NCI-H2171 treated with DMSO at 0.1 percent for 48 hours (cell line): ENCODE measurements at places on chromosomes 11 and 22.
A peak's percentile ranks its signal among the peaks of the same experiment; 100 is the strongest.

GRCh38 chr11:82763167-82763566, 29.5 kb upstream of the FAM181B start:
- DNase-seq, result no peak

- no peak for DNase-seq
These were observed 71.1 kb downstream of the RPUSD4 start for GRCh38 chr11:126140201-126140925.

DNA sequence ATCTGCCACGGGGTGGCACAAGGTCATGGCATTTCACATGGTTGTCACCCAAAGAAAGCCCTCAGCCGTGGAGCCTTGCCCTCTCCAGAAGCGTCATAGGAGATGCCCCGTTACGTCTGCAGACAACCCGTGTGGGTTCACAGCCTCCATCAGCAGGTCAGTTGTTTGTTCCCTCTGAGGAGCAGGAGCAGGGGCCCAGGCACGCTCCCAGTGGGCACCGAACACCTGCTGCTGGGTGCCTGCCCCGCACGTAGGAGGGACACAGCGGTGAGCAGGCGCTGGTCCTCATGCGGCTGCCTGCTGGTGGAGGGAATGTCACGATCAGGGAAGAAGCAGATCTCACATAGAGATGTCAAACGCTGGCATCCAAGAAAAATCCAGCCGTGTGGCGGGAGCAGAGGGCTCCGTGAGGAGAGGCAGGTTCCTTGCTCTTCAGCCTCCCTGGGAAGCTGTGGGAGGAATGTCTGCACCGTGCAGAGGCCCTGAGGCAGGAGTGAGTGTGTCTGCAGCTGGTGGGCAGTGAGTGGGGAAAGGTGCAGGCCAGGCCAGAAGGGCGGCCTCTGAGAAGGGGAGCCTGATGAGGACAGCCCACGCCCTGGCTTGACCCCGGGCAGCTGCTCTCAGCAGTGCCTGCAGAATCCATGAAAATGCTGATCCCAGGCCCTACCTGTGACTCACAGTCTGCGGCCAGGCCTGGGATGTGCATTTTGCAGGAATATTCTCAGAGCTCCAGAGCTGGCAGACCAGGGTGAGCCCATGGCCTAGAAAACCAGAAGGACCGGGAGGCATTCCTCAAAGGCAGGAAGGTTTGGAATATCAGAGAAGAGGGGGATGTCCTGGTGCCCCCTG, 36.4 kb upstream of the TH start:
- no peak for DNase-seq

DNA sequence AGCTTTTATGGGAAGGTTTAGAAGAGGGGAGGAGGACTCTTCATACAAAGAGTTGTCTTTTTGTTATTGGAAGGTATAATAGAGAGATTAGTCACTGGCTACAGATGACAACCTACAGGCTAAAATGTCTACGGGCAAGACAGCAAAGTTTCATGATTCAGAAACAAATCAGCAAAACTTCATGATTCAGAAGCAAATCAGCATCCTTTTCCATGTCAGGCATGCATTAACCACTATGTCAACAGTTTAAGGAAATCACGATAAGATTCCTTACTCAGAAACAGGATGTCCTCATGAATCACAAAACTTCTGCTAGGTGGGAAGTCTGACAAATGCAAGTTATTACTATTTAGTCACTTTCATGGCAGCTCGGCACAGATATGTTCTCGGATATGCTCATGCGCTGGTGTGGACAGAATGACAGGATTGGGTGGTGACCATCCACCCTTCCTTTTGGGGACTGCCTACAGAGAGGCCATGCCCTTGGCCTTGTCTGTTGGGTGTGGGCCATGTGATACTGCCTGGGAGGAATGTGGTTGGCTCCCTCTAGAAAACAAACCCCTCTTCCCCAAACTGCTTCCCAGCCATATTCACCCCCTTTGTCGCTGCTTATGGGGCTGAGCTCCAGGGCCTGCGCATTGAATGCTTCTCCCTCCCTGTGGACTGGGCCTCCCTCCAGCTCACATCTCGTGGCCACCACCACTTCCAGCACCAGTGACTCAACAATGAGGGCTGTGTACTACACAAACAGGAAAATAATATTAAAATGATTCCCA, 10.1 kb downstream of the C11orf91 start:
- no peak for DNase-seq

GRCh38 chr11:61507012-61507768, 1.4 kb upstream of the LRRC10B start:
- no peak for DNase-seq

DNA sequence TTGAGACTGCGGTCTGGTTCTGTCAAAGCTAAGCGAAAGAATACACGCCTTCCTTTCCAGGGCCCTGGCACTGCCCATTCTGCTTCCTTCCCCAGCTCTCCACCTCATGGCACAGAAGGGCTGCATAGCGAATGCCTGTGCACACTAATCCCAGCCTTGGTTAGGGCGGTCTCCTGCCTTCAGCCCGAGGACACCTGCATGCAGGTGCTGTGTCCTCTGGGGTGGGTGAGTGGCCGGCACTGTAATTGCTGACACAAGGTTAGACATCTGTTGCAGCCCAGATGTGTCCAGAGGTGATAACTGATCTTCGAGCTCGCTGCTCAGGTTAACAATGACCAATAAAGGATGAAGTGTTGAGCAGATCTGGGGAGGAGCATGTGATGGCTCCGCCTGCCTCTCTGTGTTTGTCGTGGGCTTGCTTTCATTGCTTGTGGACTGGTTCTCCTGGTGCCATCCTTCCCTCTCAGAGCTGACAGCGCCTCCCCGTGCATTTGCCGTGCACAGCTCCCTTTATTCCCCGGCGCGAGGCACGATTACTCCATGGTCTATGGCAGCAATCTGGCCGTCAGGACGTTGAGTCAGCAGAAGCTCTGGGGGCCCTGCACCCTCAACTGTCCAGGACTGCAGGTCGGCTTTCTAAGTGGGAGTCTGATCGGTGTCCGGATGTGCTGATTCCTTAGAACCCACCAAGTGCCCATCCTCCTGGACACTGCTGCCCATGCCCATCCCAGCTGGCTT, 1088.2 kb downstream of the BRD1 start:
- no peak for DNase-seq

DNA sequence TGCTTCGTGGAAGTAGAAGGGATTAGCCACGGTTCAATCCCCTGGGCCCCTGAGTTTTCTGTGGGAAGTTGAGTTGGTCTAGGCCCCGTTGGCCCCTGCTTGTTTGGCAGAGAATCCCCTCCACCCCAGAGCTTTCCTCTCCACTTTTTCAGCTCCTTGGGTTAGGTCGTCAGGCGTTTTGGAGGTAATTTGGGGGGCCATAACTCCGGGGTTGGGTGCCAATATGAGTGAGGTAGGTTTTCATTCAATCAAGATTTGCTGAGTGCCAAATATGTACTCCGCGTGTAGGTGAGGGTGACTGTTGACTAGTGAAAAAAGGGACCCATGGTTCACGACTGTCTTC, 590 bp downstream of the ATG13 start:
- DNase-seq, result no peak

- no peak for DNase-seq
These were observed 20.0 kb downstream of the CYP2R1 start for GRCh38 chr11:14872032-14872431.

GRCh38 chr11:65226103-65226442, 35.7 kb upstream of the POLA2 start:
- no peak for DNase-seq

- no peak for DNase-seq
These were observed 38.8 kb downstream of the ADAMTS15 start for GRCh38 chr11:130486987-130487923.

GRCh38 chr22:17884084-17884483, 109.8 kb upstream of the BID start:
- no peak for DNase-seq

- no peak for DNase-seq
These were observed 2.0 kb upstream of the FXYD6 start for GRCh38 chr11:117878314-117878938.

- peak; percentile 21 for DNase-seq
These were observed 2.8 kb downstream of the TMEM109 start for GRCh38 chr11:60916669-60917206.

GRCh38 chr11:28649922-28650321, 541.7 kb downstream of the METTL15 start:
- no peak for DNase-seq

- no peak for DNase-seq
These were observed 26.9 kb upstream of the GRAMD4 start for GRCh38 chr22:46593211-46593681.

DNA sequence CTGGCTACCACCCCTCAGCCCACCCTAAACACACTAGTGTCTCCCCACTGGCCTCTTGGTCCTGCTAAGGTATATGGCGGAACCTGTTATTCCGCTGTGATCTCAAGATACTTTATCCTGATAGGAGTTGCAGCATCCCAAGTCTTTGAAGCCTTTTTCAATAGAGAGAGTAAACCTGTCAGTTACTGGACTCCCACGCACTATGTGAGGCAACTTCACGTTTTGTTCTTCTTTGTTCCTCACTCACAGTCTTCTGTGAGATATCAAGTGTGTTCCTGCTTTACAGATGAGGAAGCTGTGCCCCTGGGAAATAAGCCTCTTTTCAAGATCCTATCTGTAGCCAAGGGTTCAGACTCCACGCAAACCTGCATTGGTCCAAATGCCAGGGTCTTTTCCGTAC, 127.8 kb downstream of the MYO18B start:
- DNase-seq, result no peak

DNA sequence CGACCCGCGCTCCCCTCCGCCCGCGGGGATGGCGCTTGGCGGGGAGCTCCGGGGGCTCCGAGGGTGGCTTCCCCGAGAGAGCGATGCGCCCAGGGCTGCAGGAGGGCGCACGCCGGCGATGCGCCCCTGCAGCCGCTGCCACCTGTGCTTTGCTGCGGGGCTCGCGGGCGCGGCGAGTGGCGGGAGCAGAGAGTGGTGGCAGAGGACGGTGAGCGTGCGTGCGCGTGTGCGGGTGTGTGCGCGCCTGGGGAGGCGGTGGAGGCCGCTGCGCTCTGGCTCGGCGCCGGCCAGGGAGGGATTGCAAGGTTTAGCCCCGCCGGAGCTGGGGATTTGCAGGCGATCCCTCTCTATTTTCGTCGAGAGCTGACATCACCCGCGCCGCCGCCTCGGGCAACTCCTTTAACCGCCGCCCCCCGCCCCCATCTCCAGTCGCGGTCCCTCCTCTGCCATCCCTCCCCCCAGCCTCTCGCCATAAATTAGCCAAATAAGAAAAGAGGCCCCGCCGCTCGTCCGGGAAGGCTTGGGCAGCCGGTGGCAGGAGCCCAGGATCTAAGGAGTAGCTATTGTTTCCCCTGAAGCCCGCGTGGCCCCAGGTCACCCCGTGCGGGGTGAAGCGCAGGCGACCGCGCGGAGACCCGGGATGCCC, at the start of gene SLC1A2:
Gene SLC1A2, minus strand, starts transcription at position 375 of the 646 bp plus-strand sequence. CDS start 592 bp downstream, outside the sequence.
- DNase-seq, result peak; percentile 62

DNA sequence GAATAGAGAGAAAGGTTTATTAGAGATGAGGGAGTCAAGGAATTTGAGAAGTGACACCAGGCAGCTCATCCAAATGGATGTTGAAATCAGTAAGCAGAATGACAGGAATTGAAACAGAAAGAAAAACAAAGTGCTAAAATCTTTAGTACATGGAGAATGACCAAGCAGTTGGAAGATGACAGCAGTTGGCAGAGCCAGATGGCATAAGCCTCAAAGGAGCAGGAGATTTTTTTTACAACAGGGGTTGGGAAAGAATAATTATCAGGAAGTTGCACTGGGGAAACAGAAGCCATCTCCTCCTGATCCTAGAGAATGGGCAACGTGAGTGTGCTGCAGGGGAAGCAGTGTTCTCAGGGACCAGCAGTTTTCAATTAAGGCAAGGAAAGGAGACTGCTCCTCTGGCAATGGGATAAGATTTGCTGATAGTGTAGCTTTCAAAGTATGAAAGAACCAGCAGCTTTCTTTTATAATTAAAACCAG, 28.9 kb downstream of the RAB39A start:
- peak; percentile 95 for DNase-seq
